ENCODE measurements at places on chromosomes 3 and 15. TPM values are rescaled to one million over a fixed set of nuclear protein-coding genes. Genes with fewer than 3 reads are reported as not detected.

The ITGA11 gene
- total RNA-seq = 11.1 TPM

The ERC2 gene
- total RNA-seq = 3.8 TPM

GRCh38 chr3:134839422-134839821 lies 44.4 kb downstream of the EPHB1 start:
- H3K36me3 ChIP-seq = no peaks in the 10 kb centered on the region
- no peaks in the 10 kb centered on the region for H3K27me3 ChIP-seq
- no peak overlapping the region for H3K27ac ChIP-seq
- no peak for DNase-seq
- H3K4me1 ChIP-seq = no peaks in the 10 kb centered on the region

DNA sequence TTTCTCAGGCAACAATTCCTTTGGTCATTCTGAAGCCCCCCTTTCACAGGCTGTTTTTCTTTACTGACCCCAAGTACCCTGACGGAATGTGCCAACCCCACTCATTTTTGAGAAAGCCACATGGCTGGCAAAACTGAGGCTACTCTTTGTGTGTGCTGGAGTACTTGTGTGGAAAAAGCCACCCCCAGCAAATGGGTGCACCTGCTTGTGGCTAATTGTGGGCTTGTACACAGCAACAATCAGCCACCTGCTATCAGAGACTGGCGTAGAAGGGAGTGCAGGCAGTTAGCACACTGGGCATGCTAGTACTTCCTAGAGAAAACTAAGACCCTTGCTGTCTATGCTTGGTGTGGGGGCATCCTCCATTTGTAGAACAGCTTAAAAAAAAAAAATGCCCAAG lies 110.1 kb upstream of the LMOD3 start:
- no peaks in the 10 kb centered on the region for H3K36me3 ChIP-seq
- peaks cover 10% of the 10 kb centered on the region for H3K4me1 ChIP-seq
- no peak for DNase-seq
- no peaks in the 10 kb centered on the region for H3K27me3 ChIP-seq

- no peaks in the 10 kb centered on the region for H3K27me3 ChIP-seq
- H3K4me3 ChIP-seq = no peak overlapping the region
- no peak overlapping the region for H3K27ac ChIP-seq
- no peaks in the 10 kb centered on the region for H3K36me3 ChIP-seq
- DNase-seq = no peak
Observed at GRCh38 chr15:34815836-34816235, 20.5 kb upstream of the ACTC1 start.

DNA sequence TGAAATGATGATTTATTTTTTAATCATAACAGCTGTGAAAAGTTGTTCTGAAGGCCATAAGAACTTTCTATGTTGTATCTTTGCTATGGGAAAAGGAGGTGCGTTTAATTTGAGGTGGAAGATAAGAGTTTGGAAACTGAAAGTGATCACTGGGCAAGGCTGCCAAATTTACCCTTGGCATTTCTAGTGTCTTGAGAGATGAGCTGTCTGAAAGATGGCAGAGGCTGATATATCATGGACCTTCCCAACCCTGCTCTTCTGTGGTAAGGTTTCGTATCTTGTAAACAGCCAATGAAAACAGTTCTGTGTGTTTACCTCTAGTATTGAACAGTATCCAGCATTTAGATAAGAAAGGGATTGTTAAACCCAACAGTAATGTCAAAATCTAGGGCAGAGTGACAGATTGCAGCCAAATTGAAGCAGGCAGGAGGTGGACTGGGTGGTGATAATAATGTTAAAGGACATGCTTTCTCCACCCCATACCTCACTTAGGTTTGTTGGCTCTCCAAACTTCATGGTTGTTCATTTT lies 15.8 kb upstream of the NFKBIZ start:
- no peak overlapping the region for H3K4me3 ChIP-seq
- DNase-seq = no peak
- H3K4me1 ChIP-seq = peaks cover 10% of the 10 kb centered on the region

DNA sequence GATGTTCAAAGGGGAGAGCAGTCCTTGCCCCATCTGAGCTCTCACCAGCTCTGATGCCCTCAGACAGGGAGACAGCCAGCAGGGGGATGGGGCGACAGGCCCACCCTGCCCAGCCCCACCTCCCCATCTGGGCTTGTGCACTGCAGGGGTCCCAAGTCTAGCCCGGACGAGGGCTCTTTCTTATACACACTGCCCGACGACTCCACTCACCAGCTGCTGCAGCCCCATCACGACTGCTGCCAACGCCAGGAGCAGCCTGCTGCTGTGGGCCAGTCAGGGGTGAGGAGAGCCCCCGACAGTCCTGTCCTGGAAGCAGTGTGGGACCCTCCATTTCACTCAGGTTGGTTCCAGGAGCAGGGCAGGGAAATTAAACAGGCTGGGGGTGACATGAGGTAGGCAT lies 73.9 kb downstream of the BOC start:
- no peak for DNase-seq
- no peak overlapping the region for H3K27ac ChIP-seq
- H3K36me3 ChIP-seq = no peaks in the 10 kb centered on the region
- no peaks in the 10 kb centered on the region for H3K4me1 ChIP-seq
- no peak overlapping the region for H3K4me3 ChIP-seq

The PLCB2 gene
- total RNA-seq = 37.2 TPM

- H3K4me3 ChIP-seq = no peak overlapping the region
- H3K27ac ChIP-seq = no peak overlapping the region
- H3K4me1 ChIP-seq = no peaks in the 10 kb centered on the region
- H3K27me3 ChIP-seq = no peaks in the 10 kb centered on the region
- no peak for DNase-seq
Observed at GRCh38 chr3:127150513-127151250, 42.2 kb upstream of the PRR23E start.

GRCh38 chr15:75836959-75837334 lies 6.3 kb upstream of the UBE2Q2 start:
- no peak overlapping the region for H3K27ac ChIP-seq
- H3K4me3 ChIP-seq = no peak overlapping the region
- no peak for DNase-seq

- H3K36me3 ChIP-seq = no peaks in the 10 kb centered on the region
- H3K4me1 ChIP-seq = peaks cover 21% of the 10 kb centered on the region
- H3K4me3 ChIP-seq = peak overlapping the region; percentile 62
- H3K27ac ChIP-seq = no peak overlapping the region
- H3K27me3 ChIP-seq = no peaks in the 10 kb centered on the region
Observed at GRCh38 chr3:194315965-194316361, 35.2 kb downstream of the CPN2 start.

The CPNE9 gene
- total RNA-seq = 0.16 TPM

GRCh38 chr3:120625159-120625586 lies 29.0 kb downstream of the NDUFB4 start:
- H3K4me1 ChIP-seq = no peaks in the 10 kb centered on the region
- no peak overlapping the region for H3K27ac ChIP-seq
- no peak overlapping the region for H3K4me3 ChIP-seq
- no peaks in the 10 kb centered on the region for H3K27me3 ChIP-seq

The IQCF5 gene
- total RNA-seq = not detected

DNA sequence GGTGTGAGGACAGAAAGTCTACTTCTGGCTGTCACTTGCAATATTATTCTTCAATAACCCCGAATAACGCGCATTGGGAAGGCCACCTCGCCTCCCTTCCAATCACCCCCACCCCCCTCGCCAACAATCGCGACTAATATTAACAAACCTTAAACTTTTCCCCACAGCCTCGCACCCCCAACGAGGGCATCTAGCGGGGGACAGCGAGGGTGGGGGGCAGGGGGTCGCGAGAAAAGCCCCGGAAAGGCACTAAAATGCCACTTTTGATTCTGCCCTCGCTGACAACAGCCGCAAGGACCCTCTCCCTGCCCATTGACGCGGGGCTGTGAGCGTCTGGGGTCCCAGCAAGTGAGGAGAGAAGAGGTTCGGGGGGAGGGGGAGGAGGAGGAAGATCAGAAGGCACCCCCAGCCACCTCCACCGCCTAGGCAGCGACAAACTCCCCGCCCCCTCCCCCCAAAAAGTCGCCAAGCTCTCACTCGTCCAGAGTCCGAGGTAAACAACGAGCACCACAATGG lies 868 bp downstream of the SATB1 start:
- no peaks in the 10 kb centered on the region for H3K27me3 ChIP-seq
- peak overlapping the region; percentile 80 for H3K27ac ChIP-seq
- no peaks in the 10 kb centered on the region for H3K36me3 ChIP-seq
- H3K4me1 ChIP-seq = peaks cover 5% of the 10 kb centered on the region
- DNase-seq = no peak

- no peak overlapping the region for H3K4me3 ChIP-seq
- peak overlapping the region; percentile 77 for H3K27ac ChIP-seq
- no peaks in the 10 kb centered on the region for H3K27me3 ChIP-seq
- DNase-seq = no peak
Observed at GRCh38 chr3:111738238-111738637, 120.8 kb upstream of the PHLDB2 start.
